Right cardiac atrium (tissue), 5 donors: ENCODE measurements at places on chromosomes 5 and 9. TPM values are rescaled to one million over a fixed set of nuclear protein-coding genes. Genes with fewer than 3 reads are reported as not detected.

DNA sequence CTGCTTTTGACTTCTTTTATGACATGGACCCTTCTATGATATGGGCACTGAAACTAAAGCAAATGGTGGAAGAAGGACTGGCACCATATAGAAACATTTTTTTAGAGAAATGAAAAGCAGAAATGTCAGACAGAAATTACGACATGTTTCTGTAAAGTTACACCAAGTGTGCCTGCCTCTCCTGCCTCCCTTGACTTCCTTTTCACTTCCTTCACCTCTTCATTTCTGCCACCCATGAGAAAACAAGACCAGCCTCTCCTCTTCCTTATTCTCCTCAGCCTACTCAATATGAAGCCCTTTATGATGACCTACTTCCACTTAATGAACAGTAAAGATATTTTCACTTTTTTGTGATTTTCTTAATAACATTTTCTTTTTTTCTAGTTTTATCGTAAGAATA is 44.5 kb downstream of the ERCC6L2 start:
- no peak for DNase-seq

DNA sequence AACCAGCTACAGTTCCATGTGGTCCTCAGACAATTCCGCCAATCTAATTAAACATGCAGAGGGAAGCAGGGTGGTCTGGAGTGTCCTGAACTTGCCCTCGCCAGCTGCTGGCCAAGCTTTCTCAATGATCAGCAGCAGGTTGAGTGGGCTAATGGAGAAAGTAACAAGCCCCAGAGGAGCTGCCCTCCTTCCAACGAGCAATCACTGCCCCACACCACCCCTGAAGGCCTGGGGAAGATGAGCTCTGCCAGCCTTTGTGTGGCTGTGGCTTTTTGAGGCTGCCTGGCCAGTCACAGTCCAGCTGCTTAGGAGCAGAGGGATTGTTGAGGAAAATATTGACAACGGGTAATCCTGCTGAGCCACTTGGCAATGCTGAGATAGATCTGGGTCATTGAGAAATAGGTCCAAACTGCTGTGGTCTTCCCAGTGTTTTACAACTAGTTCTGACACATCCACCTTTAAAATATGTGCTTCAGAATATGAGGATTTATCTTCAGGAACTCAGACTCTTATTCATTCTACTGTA is 107.3 kb downstream of the CD180 start:
- no peak for DNase-seq

DNA sequence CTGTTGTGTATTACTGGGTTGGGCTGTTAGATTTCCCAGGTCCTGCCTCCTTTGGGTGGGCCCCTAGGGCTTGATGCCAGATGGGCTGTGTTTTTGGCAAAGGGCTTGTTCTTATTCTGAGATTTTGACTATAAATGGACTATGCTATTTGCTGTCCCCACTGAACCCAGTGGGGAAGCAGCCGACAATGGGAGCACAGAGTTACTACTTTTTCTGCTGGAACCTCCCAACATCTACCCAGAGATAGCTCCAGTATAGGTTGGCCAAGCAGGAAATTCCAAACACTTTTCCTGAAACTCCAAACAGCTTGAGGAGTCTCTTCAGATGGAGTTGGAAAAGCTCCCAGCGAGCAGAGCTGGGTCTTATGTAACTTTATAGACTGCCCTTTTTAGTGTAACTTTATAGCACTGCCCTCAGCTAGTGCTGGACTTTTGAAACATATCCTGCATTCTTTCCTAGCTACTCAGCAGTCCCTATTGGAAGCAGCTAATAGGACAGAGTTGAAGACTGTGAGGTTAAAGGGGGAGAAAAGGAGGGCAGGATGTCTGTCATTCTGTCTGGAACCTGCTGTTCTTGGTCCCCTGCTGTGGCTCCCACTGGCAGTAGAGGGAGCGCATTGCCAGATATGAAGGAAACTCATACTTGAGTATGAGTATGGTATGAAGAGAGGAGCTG is 21.0 kb downstream of the RUSC2 start:
- peak; percentile 90 for DNase-seq

- DNase-seq: peak; percentile 99
Observed at GRCh38 chr5:138575194-138576015, at the start of gene HSPA9. TSS of gene HSPA9 (minus strand) at chr5:138575401. CDS start at chr5:138575318, 83 bp downstream.

DNA sequence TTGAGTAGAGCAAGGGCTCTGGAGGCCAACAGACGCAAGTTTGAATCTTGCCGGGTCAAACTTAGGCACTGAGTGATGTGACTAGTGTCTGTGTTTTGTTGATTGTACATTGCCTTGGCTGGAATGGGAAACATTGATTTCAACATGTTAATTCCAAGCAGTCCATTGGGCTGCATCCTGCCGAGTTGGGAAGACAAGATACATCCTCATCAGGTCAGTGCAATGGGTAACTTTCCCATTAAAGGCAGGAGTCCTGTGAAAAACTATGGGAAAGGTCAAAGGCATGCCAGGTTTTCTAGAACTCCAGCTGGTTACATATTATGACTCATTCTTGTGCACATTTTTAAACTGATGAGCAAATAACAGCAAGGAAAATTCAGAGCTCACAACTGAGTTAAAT is 126.5 kb upstream of the ABCA1 start:
- DNase-seq: no peak

The RGP1 gene
- 17.7 TPM for polyA plus RNA-seq

The ELAVL2 gene
- 0.07 TPM for polyA plus RNA-seq

DNA sequence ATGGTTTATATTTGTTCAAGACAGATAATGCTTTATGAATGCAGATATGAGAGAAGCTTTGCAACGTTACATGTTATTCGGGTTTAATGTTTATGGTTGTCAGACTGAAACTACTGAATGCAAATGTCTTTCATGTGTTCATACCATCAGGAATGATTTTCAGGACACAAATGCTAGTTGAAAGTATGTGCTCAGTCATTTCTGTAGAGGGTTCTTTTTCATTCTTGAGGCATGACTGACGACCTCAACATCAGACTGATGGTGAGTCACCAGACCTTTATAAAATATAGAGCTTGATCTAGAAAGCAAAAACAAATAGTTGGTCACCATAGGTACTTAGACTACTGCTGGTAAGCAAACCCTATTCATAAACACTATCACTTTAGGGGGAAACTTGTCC is 287.3 kb upstream of the NUDT12 start:
- DNase-seq: no peak

The NUDCD2 gene
- 4.2 TPM for polyA plus RNA-seq

DNA sequence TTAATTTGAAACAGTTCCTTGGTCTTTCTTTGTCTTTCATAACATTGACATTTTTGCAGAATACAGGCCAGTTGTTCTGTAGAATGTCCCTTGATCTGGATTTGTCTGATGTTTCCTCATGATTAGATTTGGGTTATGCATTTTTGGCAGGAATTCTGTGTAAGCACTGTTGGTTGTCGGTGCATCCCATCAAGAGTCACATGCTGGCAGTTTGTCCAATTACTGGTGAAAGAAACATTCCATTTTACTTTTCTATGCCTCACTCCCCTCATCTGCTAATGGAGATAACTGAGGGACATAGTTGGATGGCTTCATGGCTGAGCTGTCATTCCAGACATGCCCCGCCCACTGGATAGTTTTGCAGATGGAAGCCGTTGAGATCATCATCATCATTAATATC is 7.6 kb upstream of the ZNF618 start:
- DNase-seq: no peak

GRCh38 chr9:70053864-70054263 is 10.2 kb downstream of the MAMDC2 start:
- DNase-seq: no peak

- no peak for DNase-seq
Observed at GRCh38 chr9:127351182-127352166, 45.5 kb upstream of the SLC2A8 start.

The PPP3R2 gene
- not detected for polyA plus RNA-seq

The PLAC8L1 gene
- 0.23 TPM for polyA plus RNA-seq

DNA sequence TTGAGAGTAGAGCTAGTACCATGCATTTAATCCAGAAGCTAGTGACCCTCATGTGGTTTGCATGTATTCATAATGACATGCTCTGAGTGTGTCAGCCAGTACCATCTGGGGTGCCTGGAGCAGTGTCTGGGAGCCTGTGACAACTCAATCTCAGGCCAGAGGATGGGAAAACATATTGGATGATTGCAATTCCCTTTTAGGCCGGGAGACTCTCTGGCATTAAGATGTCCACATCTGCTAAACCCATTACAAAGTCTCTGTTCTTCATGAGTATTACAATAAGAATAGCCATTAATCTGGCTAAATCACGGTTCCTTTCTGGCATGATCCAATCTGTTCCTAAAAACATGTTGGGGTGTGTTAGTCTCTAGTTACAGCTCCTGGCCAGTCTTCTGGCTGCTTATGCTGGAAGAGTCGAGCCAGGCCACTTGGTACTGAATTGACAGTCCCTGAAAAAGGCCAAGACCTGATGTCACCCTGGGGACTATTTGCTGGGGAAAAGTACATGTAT is 475.7 kb downstream of the ENC1 start:
- no peak for DNase-seq

DNA sequence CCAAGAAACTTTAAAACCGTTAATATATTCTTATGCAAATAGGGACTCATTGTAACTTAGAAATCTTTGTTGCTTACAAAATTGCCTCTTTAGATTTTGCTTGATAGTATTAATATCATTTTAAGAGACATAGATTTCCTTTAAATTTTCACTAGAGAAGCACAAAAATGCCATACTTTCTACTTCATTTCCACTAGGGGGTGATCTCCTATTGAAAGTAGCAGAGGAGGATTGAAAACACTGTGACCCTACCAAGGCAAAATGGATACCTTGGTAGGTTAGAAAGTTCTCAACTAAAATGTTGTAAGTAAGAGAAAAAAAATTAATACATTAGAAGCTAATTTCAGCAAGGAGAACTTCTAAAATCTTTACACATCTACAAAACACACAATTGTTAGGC is 204.9 kb downstream of the CHSY3 start:
- no peak for DNase-seq

- no peak for DNase-seq
Observed at GRCh38 chr5:81164936-81165335, 68.2 kb upstream of the CKMT2 start.

The SOHLH1 gene
- polyA plus RNA-seq: not detected

- DNase-seq: peak; percentile 40
Observed at GRCh38 chr5:181204113-181204825, 727 bp downstream of the TRIM7 start.

The ROR2 gene
- 20.1 TPM for polyA plus RNA-seq

- DNase-seq: no peak
Observed at GRCh38 chr9:89969156-89969675, 364.4 kb downstream of the GADD45G start.
